ENCODE measurements at places on chromosomes 4 and X. TPM values are rescaled to one million over a fixed set of nuclear protein-coding genes. Genes with fewer than 3 reads are reported as not detected.

GRCh38 chr4:41887821-41888686 is 47.2 kb upstream of the TMEM33 start:
- DNase-seq = peak; percentile 69

DNA sequence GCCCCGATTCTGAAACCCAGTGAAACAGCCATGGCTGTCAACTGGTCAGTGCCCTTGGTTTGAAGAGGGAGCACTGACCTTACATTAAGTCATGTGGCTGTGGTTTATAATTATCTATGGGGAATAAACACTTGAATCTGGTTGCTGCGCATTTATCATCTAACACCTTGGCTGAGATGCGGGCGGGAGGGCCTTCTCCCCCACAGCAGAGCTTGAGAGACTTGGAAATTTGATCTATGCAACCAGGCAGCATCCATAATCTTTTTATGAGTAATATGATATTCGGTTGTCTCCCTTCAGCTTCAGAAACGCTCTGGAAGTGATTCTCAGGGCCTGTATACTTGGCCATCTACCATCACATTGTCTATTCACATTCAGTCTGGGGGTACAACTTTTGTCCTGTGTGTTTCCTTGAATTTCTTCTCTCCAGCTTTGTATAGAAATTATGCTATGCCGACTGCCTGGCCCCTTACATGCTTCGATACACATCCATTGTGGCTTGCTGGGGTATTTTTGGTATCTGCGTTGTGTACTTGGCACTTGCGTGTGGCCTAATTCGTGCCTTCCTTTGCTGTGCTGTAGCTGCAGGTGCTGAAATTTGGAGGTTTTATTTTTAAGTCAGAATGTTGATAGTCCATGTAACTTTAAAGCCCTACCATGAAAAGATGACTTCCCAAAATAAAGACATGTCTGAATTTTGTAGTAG is 321.6 kb downstream of the ARHGAP10 start:
- no peak for DNase-seq

DNA sequence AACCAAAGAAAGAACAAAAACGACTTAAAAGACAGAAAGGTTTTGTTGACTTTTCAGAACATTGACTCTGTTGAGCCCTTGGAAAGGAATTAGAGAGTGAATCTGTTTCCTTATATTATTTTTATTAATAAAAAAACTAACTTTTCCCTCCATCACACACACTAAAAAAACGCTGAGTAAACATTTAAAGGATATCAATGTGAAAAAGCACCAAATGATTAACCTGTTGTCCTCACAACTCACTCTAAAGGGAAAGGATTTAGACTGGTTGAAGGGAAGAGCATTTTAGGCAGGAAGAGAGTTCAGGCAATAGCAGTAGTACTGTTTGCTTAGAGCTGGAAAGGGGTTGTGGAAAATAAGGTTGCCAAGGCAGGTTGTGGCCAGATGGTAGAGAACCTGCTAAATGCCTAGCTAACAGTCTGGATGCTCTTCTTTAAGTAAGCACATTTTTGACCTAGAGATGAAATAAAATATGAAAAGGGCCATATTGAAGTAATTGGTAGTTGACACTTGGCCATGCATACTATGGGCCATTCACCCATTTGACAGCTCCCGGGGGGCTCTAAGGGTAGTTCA is 98.0 kb upstream of the NDP start:
- no peak for DNase-seq

DNA sequence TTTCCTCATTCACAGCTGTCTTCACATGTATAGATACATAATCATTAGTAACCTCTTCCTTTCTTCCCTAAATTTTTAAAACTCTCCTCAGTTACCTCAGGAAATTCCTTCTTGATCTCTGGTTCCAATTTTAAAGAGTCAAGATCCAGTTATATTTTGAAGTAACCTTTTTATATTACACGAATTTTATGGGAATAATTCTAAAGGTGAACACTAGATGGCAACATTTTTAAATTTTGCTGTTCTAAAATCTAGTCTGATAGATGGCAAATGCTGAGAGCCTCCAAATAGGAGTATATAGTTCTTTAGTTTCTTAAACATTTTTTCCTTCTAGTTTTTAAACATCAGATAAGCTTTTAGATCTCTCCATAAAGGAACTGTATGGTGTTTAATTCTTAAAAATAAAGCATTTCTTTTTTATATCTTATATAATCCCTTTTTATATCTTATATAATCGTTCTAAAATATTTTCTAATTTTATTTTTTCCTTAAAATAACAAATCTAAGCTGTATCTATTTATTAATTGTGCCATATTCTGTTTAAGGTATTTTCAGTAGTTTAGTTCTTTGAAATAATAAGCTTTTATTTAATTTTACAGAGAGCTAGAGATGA is 37.9 kb upstream of the PAPSS1 start:
- no peak for DNase-seq

The RNF4 gene
- 67.0 TPM for polyA plus RNA-seq

The ERVMER34-1 gene
- polyA plus RNA-seq = 1.1 TPM

DNA sequence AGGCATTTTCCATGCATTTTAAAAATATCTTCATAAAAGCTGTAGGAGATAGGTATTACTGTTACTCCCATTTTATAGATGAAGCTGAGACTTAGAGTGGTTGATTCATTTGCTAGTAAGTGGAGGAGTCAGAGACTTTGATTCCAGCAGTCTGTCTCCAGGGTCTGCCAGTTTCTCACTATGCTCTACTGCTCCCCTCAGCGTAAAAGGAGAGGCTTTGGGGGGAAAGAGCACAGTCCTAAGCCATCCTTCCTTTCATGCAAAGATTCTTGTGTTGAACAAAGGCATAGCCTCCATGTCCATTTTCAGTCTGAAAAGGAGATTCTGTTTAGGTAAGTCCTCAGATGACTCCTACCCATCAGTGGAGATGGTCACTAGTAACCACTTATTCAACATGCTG is 117.7 kb upstream of the TMEM150C start:
- DNase-seq = no peak

The CFAP299 gene
- polyA plus RNA-seq = 4.7 TPM

DNA sequence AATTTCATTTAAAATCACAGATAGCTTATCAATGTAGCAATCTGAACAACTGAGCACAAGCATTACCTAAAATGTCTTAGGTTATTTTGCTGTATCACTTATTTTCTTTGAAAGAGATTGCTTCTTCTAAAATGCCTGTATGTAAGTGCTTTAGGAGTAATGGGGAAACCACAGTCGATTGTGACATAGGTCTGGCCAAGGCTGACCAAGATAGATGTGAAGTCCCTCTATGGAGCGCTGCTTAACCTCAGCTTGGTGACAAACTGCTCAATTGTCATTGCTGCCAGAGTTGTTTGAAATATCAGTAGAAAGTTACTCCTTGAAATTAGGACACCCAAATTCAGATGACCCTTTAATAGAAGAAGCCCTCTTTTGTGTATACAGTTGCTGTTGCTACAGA is 401.9 kb upstream of the NDST4 start:
- DNase-seq = no peak

DNA sequence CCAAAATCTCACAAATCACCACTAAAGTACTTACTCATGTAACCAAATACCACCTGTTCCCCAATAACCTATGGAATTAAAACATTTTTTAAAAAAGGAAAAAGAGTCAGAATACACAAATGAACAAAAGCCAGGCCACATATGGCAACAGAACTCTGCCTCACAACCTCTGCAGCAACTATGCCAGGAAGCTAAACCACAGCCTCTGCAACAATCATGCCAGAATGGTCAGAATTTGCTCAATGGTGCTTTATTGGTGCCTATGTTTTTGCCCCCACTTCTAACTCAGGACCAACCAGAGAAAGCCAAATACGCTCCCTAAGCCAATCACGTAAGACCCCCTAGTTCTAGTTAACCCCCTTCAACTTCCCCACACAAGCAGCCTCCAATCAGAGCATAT is 69.6 kb downstream of the HOPX start:
- DNase-seq = no peak

DNA sequence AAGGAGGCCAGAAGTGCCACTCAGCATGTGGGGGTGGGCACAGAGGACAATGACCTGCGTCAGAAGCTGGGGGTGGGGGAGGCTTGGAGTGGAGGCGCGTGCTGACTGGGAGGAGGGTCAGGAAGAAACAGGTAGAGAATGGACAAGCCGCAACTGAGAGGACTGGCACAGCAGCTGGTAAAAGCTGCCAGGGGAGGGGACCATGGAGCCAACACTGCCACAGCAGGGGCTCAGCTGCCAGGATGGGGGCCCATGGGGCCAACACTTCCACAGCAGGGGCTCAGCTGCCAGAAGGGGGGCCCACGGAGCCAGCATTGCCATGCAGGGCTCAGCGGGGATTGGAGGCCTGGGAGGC is 19.1 kb downstream of the RNF212 start:
- no peak for DNase-seq

- DNase-seq = no peak
These were observed 705.5 kb downstream of the ARAP2 start for GRCh38 chr4:35538807-35539206.

DNA sequence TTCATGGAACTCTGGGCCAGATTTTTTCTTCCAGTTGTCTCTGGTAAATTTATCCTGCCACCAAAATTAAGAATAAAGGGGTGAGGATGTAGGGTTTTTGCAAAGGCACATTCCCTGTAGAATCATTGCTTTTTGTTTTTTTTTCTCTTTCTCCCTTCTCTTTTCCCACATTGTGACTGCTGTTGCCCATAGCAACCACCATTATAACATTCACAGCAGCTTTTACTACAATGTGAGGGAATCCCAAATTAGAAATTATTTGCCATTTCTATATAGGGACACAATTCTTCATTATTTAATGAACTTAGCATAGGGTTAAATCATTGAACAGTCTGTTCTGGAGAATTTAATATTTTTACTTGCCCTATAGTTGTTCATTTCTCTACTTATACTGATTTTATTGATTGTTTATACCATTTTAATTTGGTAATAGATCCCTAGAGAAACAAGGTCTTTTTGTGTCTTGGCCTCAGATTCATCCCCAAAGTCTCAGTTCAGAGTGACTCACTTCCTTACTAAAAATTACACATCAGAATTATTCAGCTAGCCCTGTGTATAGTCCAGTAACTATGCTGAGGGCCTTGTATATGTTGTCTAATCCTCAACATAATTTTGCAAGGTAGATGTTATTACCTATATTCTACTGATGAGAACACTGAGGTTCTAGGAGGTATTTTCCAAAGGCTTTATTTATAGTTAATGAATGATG is 80.8 kb upstream of the ANK2 start:
- DNase-seq = no peak

GRCh38 chrX:103584596-103584995 is 719 bp upstream of the TCEAL4 start:
- peak; percentile 90 for DNase-seq

GRCh38 chrX:21811832-21812231 is 27.6 kb upstream of the MBTPS2 start:
- DNase-seq = no peak

GRCh38 chrX:17000751-17001150 is 54.3 kb downstream of the REPS2 start:
- DNase-seq = no peak

- DNase-seq = no peak
These were observed 2.8 kb upstream of the LIN54 start for GRCh38 chr4:83013420-83013867.

The PLXNB3 gene
- 136 TPM for polyA plus RNA-seq

GRCh38 chr4:70674191-70674590 is 7.9 kb upstream of the JCHAIN start:
- DNase-seq = no peak

DNA sequence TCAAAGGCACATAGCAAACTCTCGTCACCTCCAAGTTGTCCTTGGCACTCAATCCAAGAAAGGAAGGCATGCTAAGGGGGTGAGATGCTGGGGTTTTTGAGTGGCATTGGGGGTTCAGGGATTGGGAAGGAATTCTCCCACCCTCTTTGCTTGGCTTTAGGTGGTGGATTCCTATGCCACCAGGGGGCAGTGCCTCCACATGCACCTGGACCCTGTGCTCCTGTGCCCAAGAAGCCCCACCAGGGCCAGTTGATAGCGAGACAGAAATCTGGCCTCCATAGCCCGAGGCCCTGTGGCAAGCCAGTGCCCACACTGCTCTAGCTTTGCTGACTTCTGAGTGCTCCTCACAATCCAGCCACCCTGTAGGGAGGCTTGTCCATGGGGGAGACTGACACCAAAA is 2.0 kb upstream of the FATE1 start:
- no peak for DNase-seq

The GAGE12F gene
- polyA plus RNA-seq = not detected

DNA sequence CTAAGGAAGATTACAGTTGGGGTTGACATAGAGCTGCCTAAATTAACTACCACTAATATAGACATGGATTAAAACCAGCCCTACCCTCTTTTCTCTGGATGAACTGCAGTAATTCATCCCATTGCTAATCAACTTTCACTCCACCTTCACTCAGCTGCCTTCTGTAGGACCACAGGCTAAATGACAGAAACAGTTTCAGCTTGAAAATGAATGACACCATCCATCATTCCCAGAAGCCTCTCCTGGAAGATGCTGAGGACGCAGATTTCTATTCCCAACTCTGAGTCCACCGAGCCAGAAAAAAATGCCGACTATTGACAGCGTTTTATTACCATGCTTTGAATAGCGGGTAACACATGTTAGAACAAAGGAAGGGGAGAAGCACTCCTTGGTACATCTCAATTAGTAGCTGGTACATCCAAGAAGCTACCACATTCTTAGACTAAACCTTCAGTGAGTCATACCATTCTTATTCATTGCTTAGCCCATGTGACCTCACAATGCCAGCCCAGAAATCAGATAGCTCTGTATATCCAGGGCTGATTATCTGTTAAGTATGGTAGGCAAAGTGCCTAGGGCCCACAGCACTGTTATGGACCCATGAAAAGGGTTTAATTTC is 25.3 kb downstream of the DCX start:
- DNase-seq = no peak

The FAM149A gene
- 37.8 TPM for polyA plus RNA-seq

DNA sequence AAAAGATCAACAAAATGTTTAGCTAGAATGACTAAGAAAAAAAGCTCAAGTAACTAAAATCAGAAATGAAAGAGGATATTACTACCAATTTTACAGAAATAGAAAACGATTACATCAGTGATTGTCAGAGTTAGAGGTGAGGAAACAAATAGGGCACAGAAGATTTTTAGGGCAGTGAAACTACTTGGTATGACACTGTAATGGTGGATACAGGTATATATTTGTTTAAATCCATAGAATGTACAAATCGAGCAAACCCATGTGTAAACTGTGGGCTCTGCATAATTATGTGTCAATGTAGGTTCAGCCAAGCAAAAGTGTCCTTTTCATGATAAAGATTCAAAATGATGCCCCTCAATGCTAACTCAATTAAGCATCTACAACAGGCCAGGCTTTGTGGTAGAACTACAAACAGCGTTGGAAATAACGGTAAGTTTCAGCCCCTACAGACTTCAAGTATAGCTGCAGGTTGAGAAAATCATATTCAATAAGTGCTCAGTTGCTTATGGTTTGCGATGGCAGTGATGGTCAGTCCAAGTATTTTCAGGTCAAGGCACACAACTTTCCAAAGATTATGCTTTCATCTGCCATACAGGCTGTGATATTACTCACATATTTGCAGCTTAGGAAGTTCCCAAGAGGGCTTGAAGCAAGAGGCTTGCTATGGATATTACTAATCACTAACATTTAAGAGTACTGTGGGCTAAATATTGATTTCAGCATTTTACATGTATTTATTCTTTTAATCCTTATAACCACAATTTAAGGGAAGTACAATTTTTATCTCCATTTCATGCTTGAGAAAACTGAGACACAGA is 158.6 kb downstream of the TET2 start:
- DNase-seq = no peak

The MAB21L2 gene
- polyA plus RNA-seq = 64.4 TPM
